Testis (tissue), 5 donors: ENCODE measurements at places on chromosomes 5 and 9. TPM values are rescaled to one million over a fixed set of nuclear protein-coding genes. Genes with fewer than 3 reads are reported as not detected.

- no peak overlapping the region for H3K27ac ChIP-seq
- no peak for DNase-seq
- no peaks in the 10 kb centered on the region for H3K36me3 ChIP-seq
- H3K4me3 ChIP-seq: no peak overlapping the region
Observed at GRCh38 chr5:54590824-54591223, 73.3 kb downstream of the SNX18 start.

DNA sequence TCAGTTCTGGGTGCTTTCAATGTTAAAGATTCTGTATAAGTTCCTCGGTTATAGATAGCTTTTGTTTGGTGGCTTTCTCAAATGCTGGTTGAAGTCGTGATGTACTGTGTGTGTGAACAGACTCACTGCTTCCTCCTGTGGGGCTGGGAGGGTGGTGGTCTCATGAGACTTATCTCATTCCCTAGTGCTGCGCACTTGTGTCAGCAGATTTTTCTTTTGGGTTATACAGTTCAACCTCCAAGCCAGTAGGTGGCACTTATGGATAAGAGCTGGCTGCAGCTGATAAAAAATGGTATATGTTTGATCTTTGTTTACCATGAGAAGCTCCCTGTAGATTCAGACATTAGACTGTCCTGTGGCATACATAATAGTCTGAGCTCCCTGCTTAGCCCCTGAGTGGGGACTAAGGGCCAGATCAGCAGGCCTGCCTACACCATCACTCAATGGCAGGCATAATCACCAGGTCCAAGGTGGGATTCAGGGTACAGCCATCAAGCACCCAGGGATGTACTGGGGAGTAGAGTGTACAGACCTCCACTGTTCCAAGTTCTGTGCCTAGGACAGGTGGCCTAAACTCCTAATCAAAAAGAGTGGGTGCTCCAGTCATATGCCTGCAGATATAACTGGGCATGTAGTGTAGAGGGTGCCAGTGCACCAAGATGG is 174.2 kb downstream of the OXCT1 start:
- H3K36me3 ChIP-seq: no peaks in the 10 kb centered on the region
- no peak for DNase-seq
- no peaks in the 10 kb centered on the region for H3K4me1 ChIP-seq
- no peak overlapping the region for H3K27ac ChIP-seq
- no peak overlapping the region for H3K4me3 ChIP-seq

- H3K27ac ChIP-seq: no peak overlapping the region
- DNase-seq: no peak
- H3K36me3 ChIP-seq: no peaks in the 10 kb centered on the region
- no peaks in the 10 kb centered on the region for H3K27me3 ChIP-seq
Observed at GRCh38 chr9:35937227-35937626, 20.7 kb downstream of the OR2S2 start.

DNA sequence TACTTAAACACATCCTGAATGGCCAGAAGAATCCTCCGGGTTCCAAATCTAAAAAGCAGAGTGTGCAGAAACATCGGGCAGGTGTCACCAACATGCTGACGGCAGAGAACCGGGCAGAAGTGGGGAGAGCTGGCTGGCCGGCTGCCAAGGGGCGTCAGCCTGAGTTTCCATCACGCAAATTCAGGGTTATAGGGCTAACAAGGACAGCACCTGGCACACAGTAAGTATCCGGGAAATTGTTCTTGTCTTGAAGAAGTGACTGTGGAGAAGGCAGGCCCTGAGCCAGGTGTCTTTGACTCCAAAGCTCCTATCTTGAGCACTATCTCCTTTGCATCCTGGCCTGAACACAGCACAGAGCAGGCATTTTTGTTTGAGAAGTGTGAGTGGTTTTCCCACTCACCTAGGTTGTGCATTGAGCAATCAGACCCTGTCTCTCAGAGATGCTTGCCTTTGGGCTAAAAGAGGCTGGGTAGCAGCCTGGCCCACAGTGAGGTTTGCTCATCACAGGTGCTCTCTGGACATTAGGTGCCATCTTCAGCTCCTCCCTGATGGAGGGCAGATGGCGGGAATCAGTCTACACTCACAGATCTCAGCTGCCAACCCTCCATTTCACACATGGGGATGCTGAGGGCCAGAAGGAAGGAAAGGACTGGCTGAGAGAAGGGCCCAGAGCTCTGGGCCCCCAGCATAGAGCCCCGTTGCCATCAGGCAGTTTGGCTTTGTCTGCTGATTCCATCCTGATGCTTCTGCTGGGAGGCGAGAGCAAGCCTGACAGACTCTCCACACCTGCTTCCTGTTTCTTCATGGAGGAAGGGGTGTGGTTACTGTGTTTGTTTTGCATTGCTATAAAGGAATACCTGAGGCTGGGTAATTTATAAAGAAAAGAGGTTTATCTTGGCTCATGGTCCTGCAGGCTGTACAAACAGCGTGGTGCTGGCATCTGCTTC is 52.8 kb downstream of the WHRN start:
- H3K36me3 ChIP-seq: no peaks in the 10 kb centered on the region
- H3K27me3 ChIP-seq: no peaks in the 10 kb centered on the region
- H3K4me1 ChIP-seq: peaks cover 12% of the 10 kb centered on the region
- no peak for DNase-seq
- H3K27ac ChIP-seq: no peak overlapping the region

GRCh38 chr9:129596541-129597331 is 24.2 kb downstream of the C9orf50 start:
- peaks cover 21% of the 10 kb centered on the region for H3K4me1 ChIP-seq
- peak overlapping the region; percentile 76 for H3K27ac ChIP-seq
- H3K27me3 ChIP-seq: no peaks in the 10 kb centered on the region
- peak overlapping the region; percentile 63 for H3K4me3 ChIP-seq
- DNase-seq: peak; percentile 61

DNA sequence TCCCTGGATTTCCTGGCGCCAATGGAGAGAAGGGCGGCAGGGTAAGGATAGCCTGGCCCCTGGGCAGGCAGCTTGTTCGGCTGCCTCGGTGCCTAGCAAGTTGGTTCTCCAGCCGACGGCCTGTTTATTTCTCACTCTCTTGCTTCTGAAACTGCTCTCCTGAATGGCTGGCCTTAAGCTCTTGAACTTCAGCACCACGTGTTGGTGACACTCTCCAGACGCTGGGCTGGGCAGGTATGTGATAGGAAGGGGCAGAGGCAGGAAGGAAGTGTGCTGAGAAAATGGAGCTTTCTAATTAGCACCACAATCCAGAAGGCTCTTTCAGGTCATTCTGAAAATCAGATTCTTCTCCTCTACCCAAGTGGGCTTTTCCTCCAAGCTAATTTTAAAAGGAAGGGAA is 91.4 kb upstream of the FCN2 start:
- H3K4me1 ChIP-seq: no peaks in the 10 kb centered on the region
- no peak overlapping the region for H3K27ac ChIP-seq
- no peaks in the 10 kb centered on the region for H3K36me3 ChIP-seq
- no peaks in the 10 kb centered on the region for H3K27me3 ChIP-seq
- no peak for DNase-seq
- no peak overlapping the region for H3K4me3 ChIP-seq

DNA sequence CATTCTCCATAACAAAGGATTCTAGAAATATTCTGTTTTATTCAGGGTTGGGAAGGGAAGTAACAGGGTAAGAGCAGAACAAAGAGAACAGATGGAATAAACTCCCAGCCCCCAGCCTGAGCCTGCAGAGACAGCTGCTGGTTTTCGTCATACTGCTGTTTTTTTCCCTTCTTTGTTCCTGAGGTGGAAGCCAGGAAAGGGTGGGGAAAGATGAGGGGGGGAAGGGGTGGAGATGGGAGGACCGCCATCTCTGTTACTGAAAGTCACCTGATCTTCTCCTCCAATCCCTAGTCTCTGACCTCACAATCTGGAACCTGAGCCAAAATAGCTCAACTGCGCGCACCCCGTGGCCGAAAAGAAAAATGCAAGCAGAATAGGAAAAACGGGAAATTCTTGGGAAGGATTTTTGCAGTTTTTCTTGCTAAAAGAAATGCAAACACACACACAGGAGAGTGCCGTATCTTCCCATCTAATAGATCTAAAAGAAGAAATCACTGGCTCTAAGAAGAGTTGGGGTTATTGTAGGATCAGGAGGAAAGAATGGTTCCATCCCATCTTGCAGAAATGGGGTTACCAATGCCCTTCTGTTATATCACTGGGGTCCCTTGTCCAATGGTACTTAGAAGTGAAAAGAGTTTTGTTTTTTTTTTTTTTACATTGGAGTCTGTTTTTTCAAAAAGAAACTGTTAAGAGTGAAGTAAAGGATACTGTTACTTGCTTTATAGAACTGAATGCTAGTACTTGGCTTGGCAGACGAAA is 57.9 kb downstream of the DIAPH1 start:
- H3K4me3 ChIP-seq: no peak overlapping the region
- no peaks in the 10 kb centered on the region for H3K27me3 ChIP-seq
- peak overlapping the region; percentile 81 for H3K27ac ChIP-seq
- DNase-seq: peak; percentile 92
- H3K4me1 ChIP-seq: no peaks in the 10 kb centered on the region

- H3K27ac ChIP-seq: no peak overlapping the region
- no peaks in the 10 kb centered on the region for H3K36me3 ChIP-seq
- H3K27me3 ChIP-seq: no peaks in the 10 kb centered on the region
- no peak for DNase-seq
- H3K4me1 ChIP-seq: peaks cover 3% of the 10 kb centered on the region
Observed at GRCh38 chr5:39412721-39413394, 11.9 kb downstream of the DAB2 start.

DNA sequence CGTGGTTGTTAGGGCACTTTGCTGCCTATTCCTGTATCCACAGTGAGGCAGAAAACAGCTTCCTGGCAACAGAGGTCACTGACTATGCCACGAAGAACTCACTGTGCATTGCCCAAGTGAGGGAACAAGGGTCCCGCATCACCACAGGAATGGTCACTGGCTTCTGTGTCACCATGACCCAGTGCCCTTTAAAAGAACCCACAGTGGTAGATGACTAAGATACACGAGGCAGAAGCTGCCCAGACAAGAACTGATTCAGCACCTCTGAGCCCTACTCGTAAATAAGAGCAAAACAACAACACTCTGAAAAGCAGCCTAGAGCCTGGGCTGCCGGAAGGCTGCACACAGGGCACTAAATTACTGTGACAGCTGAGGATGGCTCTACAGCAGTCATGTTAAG is 236.6 kb upstream of the RASEF start:
- H3K4me1 ChIP-seq: peaks cover 4% of the 10 kb centered on the region
- H3K27ac ChIP-seq: no peak overlapping the region
- H3K27me3 ChIP-seq: no peaks in the 10 kb centered on the region
- no peak for DNase-seq
- H3K4me3 ChIP-seq: no peak overlapping the region
- H3K36me3 ChIP-seq: no peaks in the 10 kb centered on the region

- peak overlapping the region; percentile 83 for H3K27ac ChIP-seq
- no peak for DNase-seq
- peak overlapping the region; percentile 55 for H3K4me3 ChIP-seq
Observed at GRCh38 chr5:69043655-69043996, 50.2 kb upstream of the SLC30A5 start.

GRCh38 chr9:71032779-71033178 is 88.6 kb downstream of the TRPM3 start:
- no peaks in the 10 kb centered on the region for H3K4me1 ChIP-seq
- no peaks in the 10 kb centered on the region for H3K27me3 ChIP-seq
- no peak overlapping the region for H3K4me3 ChIP-seq
- no peaks in the 10 kb centered on the region for H3K36me3 ChIP-seq
- H3K27ac ChIP-seq: no peak overlapping the region

- peaks cover 19% of the 10 kb centered on the region for H3K4me1 ChIP-seq
- H3K36me3 ChIP-seq: no peaks in the 10 kb centered on the region
- H3K4me3 ChIP-seq: peak overlapping the region; percentile 63
- H3K27me3 ChIP-seq: no peaks in the 10 kb centered on the region
- peak overlapping the region; percentile 83 for H3K27ac ChIP-seq
- no peak for DNase-seq
Observed at GRCh38 chr5:149580808-149581191, 498 bp upstream of the ARHGEF37 start.

GRCh38 chr5:54909911-54910870 is 75.2 kb downstream of the ESM1 start:
- DNase-seq: no peak
- H3K27me3 ChIP-seq: no peaks in the 10 kb centered on the region
- H3K4me1 ChIP-seq: no peaks in the 10 kb centered on the region
- H3K27ac ChIP-seq: no peak overlapping the region
- H3K4me3 ChIP-seq: no peak overlapping the region

Gene LCP2
- total RNA-seq: 11.5 TPM

Gene MARCOL
- total RNA-seq: not detected

Gene SLC6A7
- 0.12 TPM for total RNA-seq
